ENCODE measurements at places on chromosomes 5 and 9.

DNA sequence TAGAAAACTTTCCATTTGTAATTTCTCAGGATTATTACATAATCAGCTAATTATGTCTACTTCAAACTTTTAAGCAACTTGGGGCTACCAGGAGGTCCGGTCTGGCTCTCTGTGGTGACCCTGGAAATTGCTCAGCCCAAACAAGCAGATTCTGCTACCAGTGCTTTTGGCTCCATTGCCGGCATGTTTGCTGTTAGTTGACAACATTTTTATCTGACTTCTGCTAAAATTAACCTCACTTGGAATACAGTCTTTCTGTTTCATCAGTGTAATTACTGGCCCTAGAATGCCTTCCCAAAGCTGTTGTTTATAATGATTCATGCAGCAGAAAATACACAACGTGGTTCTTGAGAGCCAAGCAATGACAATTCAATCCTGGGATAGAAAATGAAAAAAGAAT, 38.5 kb upstream of the FAM81B start:
- DNase-seq: no peak

GRCh38 chr5:67221487-67222242, 25.1 kb upstream of the CD180 start:
- no peak for DNase-seq

DNA sequence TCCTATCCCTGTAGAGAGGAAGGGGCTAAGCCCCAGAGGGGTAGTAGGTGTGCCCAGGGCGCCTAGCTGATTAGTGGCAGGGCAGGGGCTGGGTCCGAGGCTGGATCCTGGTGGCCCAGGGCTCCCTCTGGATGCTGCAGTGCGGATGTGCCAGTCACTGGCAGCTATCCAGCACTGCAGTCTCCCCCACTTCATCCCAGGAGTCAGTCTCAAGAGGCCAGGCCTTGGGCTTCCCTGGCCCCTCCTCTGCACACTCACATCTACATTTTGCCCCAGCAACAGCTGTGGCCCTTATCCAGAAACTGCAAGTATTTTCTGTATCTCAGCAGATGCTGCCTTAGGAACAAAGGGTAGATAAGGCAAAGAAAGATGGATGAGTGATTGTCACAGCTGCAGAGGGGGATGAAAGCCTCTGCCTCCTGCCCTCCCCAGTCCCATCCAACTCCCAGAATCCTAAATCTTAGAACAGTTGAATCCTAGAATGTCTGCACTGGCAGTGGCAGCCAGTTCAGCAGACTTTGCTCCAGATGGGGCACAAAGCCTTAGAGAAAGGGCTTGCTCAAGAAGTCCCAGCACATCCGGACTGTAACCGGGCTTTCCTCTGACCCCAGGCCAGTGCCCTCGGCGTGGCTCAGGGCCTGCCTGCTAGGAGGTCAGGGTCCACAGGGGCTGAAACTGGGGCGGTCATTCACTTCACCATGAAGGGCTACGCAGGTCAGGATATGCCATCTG, 1.6 kb downstream of the ANXA6 start:
- DNase-seq: no peak

- DNase-seq: no peak
Measured at GRCh38 chr9:132014218-132014805, 65.4 kb downstream of the MED27 start.

- no peak for DNase-seq
Measured at GRCh38 chr5:72694856-72695255, 121.6 kb upstream of the TNPO1 start.

DNA sequence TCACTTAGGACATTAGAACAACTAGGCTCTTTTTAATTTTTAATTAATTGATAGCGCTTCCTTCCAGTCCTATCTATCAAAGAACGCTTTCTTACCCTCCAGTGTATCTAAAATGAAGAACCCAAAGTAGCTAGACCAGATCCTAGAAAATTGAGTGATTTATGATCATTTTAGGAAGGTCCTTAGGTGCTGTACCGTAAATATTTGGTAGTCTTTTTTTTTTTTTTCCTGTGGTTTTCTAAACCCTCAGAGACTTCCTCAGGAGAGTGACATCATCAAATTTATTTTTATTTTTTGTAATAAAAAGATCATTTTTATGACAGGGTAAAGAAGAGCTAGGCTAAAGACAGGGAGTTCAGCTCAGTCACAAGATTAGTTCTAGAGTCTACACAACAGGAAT, 197.4 kb downstream of the WDR70 start:
- no peak for DNase-seq

GRCh38 chr5:57311251-57311650, 137.4 kb downstream of the GPBP1 start:
- no peak for DNase-seq

DNA sequence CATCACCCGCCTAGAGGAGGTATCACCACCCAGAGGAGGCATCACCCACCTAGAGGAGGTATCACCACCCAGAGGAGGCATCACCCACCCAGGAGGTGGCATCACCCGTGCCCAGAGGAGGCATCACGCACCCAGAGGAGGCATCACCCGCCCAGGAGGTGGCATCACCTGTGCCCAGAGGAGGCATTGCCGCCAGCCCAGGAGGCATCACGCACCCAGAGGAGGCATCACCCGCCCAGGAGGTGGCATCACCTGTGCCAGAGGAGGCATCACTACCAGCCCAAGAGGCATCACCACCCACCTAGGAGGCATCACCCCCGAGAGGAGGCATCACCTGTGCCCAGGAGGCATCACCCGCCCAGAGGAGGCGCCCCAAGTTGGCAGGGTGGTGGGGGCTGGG, 2.6 kb downstream of the NOTCH1 start:
- DNase-seq: no peak

DNA sequence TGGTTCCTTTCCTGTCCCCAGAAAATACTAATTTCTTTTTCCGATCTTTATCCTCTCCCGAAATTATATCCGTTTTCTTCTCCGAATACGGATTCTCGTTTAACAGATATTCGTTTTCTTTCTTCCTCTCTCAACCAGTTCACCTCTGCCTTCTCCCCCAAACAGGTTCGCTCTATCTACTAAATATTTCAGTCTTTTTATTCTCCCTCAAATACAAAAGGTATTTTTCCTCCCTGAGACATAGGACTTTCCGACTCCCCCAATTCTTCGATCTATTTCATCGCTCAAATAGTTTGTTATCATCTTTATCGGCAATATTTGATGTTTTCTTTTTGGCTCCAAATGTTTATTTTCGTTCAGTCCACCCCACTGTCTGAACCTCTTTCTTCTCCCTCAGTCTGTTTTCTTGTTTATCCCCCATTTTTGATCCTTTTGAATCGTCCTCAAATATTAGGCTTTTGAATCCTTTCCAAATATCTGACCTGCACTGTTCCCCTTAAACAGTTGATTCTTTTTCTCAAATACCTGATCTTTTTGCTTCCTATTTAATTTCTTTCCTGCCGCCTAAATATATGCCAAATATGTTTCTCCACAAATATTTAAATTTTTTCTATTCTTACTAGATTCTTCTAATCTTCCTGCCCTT, 4.4 kb downstream of the PITX1 start:
- no peak for DNase-seq

GRCh38 chr9:19656704-19657103, 132.1 kb downstream of the SLC24A2 start:
- DNase-seq: no peak

- no peak for DNase-seq
Measured at GRCh38 chr5:64318175-64318574, 152.5 kb downstream of the RNF180 start.

DNA sequence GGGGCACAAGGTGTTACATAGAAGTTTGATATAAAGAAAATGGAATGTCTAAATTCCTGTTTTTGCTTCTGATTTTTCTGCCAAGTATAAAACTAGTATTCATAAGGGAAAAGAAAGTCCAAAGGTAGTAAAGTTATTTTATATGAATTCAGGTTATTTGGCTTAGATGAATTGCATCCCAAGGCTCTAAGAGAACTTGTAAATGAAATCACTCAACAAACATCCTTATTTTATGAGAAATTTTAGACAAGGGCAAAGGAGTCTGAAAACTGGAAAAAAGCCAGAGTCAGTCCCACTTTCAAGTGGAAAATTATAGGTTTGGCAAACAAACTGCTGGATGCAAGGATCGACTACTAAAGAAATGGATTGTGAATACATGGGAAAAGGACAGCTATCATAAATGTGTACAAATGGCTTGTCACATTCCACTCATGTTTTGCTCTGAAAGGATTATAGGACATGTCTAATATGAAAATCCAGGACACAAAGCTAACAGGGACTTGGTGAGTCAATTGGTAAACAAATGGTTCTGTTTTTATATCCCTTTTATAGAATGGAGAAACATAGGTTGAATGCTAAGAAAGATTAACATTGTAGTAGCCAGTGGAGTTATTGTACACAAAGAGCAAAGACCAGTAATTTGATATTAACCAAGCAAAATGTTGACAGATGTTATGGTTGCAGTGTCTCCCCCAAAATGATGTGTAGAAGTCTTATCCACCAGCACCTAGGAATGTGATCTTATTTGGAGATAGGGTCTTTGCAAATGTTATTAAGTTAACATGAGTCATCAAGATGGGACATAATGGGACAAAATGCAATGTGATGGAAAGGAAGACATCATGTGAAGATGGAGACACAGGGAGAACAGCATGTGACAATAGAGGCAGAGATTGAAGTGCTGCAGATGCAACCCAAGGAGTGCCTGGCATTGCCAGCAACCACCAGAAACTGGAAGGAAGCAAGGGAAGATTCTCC, 495.7 kb downstream of the TLE1 start:
- no peak for DNase-seq

Measured in stimulated activated CD8-positive, alpha-beta memory T cell treated with anti-CD3 and anti-CD28 coated beads, Interleukin-7, amount 100 ng/mL, for 1 hour (primary cell).